ENCODE measurements at places on chromosomes 16 and 17. TPM values are rescaled to one million over a fixed set of nuclear protein-coding genes. Genes with fewer than 3 reads are reported as not detected.

GRCh38 chr17:69047368-69048263 is 13.1 kb downstream of the ABCA9 start:
- no peak overlapping the region for H3K27ac ChIP-seq
- H3K4me3 ChIP-seq = no peak overlapping the region
- no peaks in the 10 kb centered on the region for H3K27me3 ChIP-seq
- H3K4me1 ChIP-seq = peaks cover 4% of the 10 kb centered on the region

DNA sequence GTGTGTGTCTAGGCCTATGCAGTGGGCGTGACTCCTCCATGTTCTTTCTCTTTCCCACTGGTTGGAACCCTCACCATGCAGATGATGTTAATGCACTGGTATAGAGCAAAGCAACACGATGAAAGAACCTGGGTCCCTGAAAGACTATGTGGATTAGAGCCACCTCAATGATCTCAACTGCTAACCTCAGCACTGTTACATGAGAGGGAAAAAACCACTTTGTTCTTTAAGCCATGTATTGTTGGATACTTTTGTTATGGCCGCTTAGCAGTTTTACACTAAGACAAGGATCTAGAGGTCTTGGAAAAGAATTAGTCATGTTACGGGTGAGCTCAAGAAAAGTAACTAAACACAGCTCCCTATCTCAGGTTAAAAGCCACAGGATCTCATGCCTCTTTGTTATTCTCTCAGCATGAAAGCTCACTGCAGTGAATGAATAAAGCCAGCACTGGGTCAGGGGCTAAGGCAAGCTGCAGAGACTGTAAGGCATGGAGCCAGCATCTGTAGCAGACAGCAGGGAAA is 56.6 kb upstream of the RBBP6 start:
- no peak for DNase-seq
- H3K4me3 ChIP-seq = no peak overlapping the region
- H3K27ac ChIP-seq = no peak overlapping the region
- no peaks in the 10 kb centered on the region for H3K27me3 ChIP-seq

FBRS gene
- 182 TPM for total RNA-seq

NPIPB13 gene
- 43.5 TPM for total RNA-seq

DNA sequence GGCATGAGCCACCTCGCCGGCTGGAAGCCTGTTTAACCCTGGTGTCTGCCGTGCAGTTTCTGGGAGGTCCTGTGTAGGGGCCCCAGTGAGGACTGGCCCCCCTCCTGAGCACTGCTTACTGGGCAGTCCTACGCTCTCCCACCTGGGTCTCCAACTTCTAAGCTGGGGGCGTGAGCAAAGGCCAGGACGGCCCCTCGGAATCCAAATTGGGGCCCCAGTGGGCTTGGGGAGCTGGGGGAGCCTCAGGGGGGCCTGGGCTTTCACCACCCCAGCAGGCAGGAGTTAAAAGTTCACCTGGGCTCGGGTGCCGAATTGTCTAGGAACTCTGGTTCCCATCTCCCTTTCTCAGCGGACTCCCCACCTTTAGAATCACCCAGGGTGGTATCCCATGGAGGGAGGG is 7.2 kb upstream of the SLC38A10 start:
- no peaks in the 10 kb centered on the region for H3K27me3 ChIP-seq
- no peak overlapping the region for H3K4me3 ChIP-seq
- H3K36me3 ChIP-seq = no peaks in the 10 kb centered on the region
- DNase-seq = no peak

DNA sequence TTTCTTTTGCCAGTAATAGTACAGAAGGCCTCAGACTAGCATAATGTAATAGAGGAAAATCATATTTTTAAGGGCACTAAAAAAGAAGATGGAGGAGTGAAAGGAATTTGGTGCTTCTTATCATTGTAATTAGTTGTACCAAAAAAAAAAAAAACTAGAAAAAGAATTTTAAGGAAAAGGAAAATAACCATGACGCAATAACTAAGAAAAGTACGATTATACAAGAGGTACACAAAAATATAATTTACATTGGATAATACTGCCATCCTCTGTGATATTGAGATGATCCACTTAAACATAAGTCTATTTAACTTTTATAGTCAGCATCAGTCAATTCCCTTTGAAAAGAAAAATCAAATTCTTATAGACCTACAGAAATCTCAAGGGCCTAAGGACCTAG is 146.7 kb upstream of the IRX5 start:
- no peaks in the 10 kb centered on the region for H3K36me3 ChIP-seq
- DNase-seq = no peak
- no peak overlapping the region for H3K27ac ChIP-seq
- no peak overlapping the region for H3K4me3 ChIP-seq
- H3K4me1 ChIP-seq = no peaks in the 10 kb centered on the region
- H3K27me3 ChIP-seq = no peaks in the 10 kb centered on the region

PLA2G10 gene
- total RNA-seq = not detected

DNA sequence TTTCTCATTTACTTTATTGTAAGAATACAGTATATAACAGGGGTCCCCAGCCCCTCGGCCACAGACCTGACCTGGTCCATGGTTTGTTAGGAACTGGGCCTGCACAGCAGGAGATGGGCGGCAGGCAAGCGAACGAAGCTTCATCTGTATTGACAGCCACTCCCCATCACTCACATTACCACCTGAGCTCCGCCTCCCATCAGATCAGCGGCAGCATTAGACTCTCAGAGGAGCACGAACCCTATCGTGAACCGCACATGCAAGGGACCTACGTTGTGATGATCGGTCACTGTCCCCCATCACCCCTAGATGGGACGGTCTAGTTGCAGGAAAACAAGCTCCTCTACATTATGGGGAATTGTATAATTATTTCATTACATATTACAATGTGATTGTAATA is 410.6 kb downstream of the SLC39A11 start:
- H3K27me3 ChIP-seq = no peaks in the 10 kb centered on the region
- no peak overlapping the region for H3K4me3 ChIP-seq
- no peak overlapping the region for H3K27ac ChIP-seq
- no peaks in the 10 kb centered on the region for H3K36me3 ChIP-seq

DNA sequence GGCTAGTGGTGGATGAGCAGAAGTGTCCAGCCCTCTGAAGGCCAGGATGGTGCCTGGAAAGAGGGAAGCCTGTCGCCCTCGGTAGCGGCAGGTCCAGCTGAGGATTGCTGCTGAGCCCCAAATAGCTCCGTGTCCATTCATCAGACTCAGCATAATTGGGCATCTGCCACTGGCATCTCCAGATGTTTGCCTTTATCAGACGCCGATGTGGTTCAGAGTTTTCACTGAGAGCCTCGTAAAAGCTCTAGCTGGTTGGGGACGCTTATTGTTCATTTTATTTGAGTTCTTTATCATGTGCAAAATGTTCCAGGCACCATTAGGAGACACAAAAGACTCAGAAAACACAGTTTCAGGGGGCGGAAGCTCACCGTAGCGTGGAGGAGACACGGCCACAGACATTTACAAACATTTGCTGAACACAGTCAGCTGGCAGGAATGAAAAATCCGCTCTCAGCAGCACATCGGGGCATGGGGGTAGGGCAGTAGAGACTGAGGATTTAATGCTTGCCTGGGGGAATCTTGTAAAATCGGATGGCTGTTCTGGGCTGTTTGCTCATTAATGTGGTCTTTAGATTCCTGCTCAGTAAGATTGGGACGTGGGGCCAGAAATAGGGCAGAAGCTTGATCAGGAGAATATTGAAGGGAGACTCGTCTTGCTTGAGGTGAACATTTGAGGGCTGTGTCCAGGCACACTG is 41.7 kb downstream of the SMPD3 start:
- H3K4me1 ChIP-seq = peaks cover 20% of the 10 kb centered on the region
- no peaks in the 10 kb centered on the region for H3K36me3 ChIP-seq
- no peaks in the 10 kb centered on the region for H3K27me3 ChIP-seq
- H3K4me3 ChIP-seq = no peak overlapping the region

DNA sequence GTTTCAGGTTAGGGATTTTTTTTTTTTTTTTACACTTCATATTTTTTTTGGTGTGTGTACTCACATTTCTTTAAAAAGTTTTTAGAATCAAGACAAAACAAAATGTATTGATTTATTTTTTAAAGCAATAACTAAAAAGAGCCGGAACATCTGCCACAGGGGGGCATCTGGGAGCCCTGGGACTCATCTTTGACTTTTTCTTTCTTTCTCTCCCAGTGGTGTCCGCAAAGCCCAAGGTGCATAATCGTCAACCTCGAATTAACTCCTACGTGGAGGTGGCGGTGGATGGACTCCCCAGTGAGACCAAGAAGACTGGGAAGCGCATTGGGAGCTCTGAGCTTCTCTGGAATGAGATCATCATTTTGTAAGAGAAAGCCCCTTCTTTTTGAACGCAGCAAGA is 36.3 kb downstream of the WWP2 start:
- H3K27ac ChIP-seq = no peak overlapping the region
- H3K27me3 ChIP-seq = no peaks in the 10 kb centered on the region
- no peak overlapping the region for H3K4me3 ChIP-seq
- DNase-seq = no peak
- no peaks in the 10 kb centered on the region for H3K4me1 ChIP-seq

- H3K27ac ChIP-seq = no peak overlapping the region
- peaks cover 30% of the 10 kb centered on the region for H3K4me1 ChIP-seq
- H3K36me3 ChIP-seq = peaks cover 9% of the 10 kb centered on the region
- H3K4me3 ChIP-seq = no peak overlapping the region
- H3K27me3 ChIP-seq = no peaks in the 10 kb centered on the region
- DNase-seq = no peak
Measured at GRCh38 chr17:17790637-17791464, 45.9 kb downstream of the SREBF1 start.

KLHL10 gene
- total RNA-seq = not detected

DNA sequence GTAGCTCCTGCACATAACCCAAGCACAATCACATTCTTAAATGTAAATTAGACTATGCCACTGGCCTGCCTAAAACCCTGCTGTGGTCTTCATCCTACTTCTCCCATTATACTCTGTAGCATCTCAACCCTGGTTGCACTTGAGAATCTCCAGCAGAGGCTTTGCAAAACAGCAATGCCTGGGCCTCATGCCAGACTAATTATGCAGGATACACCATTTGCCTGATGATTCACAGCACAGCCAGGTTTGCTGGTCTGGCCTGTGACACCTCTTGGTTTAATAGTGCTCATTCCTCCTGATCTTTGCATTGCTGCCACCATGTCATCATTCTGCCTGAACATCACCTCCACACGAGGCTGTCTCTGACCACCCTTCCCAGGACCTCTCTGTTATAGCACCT is 491.9 kb upstream of the TOM1L1 start:
- H3K36me3 ChIP-seq = no peaks in the 10 kb centered on the region
- DNase-seq = no peak
- no peak overlapping the region for H3K4me3 ChIP-seq

DNA sequence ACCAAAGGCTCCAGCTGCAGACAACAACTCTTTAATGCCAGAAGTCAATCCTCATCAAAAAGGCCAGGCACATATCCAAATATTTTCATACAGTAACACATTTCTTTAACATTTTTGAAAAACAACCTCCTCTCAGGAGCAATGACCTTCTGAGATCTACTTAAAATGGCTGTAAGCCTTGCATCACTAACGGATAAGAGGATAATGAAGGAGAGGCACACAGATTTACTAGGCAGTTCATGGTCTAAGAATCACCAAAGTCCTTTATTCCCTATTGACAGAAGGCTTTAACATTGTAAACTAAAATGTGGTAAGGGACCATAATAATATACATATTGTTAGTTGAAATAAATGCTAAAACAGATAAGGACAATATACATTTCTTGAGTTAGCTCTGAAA is 114.7 kb downstream of the USP32 start:
- DNase-seq = no peak
- H3K27me3 ChIP-seq = no peaks in the 10 kb centered on the region
- no peak overlapping the region for H3K4me3 ChIP-seq

- H3K4me1 ChIP-seq = peaks cover 60% of the 10 kb centered on the region
- H3K27ac ChIP-seq = peak overlapping the region; percentile 78
- H3K27me3 ChIP-seq = peaks cover 11% of the 10 kb centered on the region
- no peak overlapping the region for H3K4me3 ChIP-seq
Measured at GRCh38 chr16:85308611-85309540, 196.6 kb upstream of the CIBAR2 start.

- no peaks in the 10 kb centered on the region for H3K36me3 ChIP-seq
- no peak for DNase-seq
- H3K4me1 ChIP-seq = no peaks in the 10 kb centered on the region
Measured at GRCh38 chr16:8204769-8205168, 385.5 kb downstream of the TMEM114 start.

ACSM5 gene
- total RNA-seq = not detected

TMEM94 gene
- total RNA-seq = 104 TPM

DNA sequence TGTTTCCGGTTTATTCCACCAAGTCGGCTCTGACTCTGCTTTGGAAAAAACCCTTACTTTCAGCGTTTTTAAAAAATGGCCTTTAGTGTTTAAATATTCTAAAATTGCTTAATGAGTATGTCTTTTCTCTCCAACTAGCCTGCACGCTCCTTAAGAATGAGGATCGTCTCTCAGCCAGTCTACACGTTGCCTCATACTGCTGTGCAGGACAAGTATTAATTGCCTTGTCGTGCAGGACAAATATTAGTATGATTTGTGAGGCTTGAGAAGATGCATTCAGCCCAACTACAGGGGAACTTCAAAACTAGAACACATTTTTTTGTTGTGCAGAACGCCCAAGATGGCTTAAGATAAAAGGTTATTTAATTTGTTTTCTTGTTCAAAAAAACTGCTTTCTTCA is 61.2 kb downstream of the MARCHF10 start:
- no peak for DNase-seq
- H3K27ac ChIP-seq = no peak overlapping the region
- H3K4me3 ChIP-seq = no peak overlapping the region
- H3K27me3 ChIP-seq = no peaks in the 10 kb centered on the region

DNA sequence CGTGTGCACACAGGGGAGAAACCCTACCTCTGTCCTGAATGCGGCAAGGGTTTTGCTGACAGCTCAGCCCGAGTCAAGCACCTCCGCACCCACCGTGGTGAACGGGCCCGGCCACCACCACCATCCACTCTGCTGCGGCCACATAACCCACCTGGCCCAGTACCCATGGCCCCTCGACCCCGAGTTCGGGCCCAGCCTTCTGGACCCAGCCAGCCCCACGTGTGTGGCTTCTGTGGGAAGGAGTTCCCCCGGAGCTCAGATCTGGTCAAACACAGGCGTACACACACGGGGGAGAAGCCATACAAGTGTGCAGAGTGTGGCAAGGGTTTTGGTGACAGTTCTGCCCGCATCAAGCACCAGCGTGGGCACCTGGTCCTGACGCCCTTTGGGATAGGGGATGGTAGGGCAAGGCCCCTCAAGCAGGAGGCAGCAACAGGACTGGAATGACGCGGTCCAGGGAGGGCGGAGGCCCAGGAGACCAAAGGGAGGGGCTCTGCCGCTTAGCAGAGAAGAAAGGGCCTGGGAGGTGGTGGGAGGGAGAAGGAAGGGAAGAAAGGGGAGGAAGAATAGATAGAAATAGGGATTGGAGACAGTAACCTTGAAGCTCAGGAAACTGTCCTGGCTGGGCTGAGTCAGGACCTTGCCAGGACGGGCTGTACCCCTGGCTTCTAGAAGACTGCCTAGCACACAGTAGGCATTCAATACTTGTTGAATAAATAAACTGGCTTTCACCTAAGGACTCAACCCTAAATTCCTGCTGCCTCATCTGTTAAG is 3.6 kb downstream of the ZNF48 start:
- H3K27me3 ChIP-seq = peaks cover under 1% of the 10 kb centered on the region
- peaks cover 67% of the 10 kb centered on the region for H3K4me1 ChIP-seq
- H3K36me3 ChIP-seq = no peaks in the 10 kb centered on the region
- H3K4me3 ChIP-seq = no peak overlapping the region

All from natural killer cell (primary cell).